D721Med (cell line): ENCODE measurements at places on chromosomes 6 and 20.

GRCh38 chr6:43884652-43885022, 114.6 kb downstream of the VEGFA start:
- no peak for DNase-seq

GRCh38 chr6:41155132-41155805, 1.1 kb upstream of the TREML1 start:
- no peak for DNase-seq

- DNase-seq, result no peak
Observed at GRCh38 chr20:52031206-52031562, 160.4 kb downstream of the ZFP64 start.

- no peak for DNase-seq
Observed at GRCh38 chr6:67717281-67717680, 917.8 kb upstream of the ADGRB3 start.

DNA sequence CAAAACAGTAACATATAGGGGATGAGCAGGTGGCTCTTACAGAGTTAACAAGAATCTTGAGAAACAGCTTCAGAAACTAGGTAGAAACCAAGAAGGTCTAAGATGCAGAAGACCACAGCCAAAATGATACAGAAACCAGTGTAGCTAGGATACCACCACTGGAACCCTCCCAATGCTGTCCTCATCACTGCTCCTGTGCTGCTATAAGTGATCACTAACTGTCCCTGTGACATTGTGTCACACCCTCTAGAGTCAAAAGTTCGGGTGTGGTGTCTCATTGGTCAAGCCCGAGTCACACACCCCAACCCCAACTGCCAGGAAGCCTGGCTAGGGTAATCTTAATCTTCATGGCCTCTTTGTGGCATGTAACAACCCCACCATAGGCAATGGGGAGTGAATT, 153.1 kb downstream of the RCAN2 start:
- DNase-seq, result no peak

DNA sequence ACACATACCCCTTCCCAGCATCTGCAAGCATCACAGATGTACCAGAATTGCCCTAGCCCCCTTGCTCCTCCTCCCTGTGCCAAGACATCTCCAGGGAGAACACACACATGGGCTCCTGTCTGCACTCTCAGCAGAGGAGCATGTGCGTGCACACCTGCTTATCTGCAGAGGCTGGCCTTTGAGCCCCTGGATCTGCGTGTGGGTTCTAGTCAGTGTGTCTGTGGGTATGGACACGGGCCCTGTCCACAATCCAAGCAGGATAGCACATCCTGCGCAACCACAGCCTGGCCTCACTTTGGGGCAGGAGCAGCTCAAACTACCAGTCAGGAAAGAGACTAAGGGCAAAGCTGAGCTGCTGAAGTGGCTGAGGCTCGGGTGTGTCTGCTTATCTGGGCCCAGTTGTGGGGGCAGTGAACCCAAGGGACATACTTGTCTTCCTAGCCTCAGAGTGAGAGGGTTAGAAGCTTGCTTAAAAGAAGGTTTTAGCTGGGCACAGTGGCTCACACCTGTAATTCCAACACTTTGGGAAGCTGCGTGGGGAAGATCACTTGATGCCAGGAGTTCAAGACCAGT, 41.0 kb downstream of the HM13 start:
- DNase-seq, result no peak

DNA sequence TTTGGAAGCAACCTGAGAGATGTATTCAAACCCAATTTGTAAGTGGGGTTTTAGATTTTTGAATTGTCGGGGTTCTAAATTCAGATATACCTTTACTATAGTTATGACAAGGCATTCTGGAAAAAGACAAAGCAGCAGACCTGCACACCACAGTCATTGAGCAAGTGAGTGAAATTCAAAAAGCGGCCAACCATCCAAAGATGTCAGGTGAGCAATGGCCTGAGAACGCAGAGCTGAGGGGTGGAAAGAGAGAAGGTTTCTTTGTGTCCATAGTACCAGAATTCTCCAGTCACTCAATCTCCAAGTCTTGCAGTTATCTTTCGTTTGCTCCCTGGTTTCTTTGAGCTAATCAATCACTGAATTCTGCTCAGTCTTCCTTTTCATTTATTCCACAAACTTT, 1.8 kb upstream of the FRK start:
- DNase-seq, result no peak

- DNase-seq, result no peak
Observed at GRCh38 chr20:44914924-44915323, 5.1 kb downstream of the PABPC1L start.

GRCh38 chr20:8790442-8791074, 278.3 kb upstream of the PLCB4 start:
- no peak for DNase-seq

DNA sequence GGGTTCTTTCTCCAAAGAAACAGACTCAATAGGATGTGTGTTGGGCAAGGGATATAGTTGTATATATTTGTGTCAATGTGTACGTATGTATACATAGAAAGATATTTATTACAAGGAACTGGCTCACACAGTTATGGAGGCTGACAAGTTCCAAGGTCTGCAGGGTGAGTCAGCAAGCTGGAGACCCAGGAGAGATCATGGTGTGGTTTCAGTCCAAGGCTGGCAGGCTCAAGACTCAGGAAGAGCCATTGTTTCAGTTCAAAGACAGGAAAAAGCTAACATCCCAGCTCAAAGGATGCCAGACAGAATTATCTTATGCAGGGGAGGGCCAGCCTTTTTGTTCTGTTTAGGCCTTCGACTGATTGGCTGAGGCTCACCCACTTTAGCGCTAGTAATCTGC, 89.9 kb upstream of the RALGAPA2 start:
- DNase-seq, result no peak

DNA sequence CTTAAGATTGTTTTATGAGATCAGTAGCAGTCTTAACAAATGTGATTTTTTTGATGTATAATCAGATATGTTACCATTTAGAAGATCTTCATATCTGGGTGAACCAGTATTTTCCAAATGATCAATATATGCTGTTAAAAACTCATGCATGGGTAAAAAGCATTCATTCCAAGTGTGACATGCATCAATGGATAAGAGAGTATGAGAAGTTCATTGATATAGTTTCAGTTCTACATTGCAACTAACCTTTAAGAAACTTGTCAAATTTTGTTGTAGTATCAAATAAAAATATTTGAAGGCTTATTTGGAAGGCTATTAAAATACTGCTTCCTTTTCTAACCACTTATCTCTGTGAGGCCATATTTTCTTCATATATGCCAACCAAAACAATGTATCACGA, 117.7 kb downstream of the FIG4 start:
- DNase-seq, result no peak

DNA sequence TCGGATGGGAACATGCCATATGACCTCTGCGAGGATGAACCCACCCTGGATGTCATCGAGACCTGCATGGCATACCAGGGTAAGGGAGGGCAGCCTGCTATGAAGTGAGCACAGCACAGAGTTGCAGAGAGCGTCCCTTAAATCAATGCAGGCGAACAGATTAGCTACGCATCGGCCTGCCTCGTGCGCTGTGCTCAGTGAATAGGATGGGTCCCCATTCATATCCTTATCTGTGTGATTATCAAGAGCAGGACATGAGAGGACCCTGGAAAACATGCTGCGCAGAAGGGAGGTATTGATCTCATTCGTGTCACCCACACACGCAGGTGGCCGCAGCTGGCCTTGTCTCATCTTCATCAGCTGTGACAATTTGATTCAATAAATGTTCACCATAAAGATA, 25.6 kb upstream of the FAM83D start:
- DNase-seq, result no peak

- DNase-seq, result no peak
Observed at GRCh38 chr20:11234181-11234580, 560.4 kb upstream of the JAG1 start.

DNA sequence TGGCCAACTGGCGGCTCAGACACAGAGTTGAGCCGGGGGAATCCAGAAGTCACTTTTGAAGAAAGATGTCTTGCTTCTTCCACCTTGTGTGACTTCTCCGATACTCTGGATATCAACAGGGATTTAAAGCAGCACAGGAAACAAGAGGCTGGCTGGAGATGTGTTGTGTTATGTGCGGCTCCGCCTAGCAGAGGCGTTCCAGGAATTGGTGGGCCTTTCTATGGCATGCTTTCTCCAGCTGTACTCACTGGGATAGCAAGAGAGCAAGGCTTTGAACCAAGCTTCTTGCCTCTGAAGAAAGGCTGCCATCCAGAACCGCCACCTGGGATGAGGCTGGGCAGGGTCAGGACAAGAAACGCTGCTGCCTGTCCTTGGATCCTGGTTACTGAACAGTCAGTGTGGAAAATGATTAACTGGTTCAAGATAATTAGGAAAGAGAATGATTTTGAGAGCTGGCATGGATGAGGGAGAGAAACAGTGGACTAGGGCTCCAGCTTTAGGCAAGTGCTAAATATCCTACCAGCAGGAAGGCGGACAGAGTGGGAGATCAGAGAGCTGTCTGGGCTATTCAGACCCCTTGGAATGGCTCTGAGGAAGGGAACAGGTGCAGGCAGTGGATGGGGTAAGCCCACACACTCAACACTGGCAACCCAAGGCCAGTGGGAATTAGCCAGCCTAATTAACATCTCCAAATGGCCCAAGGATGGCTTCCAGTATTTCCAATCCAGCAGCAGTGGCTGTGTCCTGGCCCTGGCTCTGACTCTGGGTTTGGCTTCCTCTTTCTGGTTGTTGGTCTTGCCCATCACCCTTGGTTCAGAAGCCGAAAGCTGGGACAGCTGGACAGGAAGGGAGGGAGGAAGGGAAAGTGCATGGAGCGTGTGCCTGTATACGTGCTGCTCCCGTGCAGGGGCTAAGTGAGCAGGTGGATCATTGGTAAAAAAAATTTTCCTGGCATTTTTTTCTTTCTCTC, 31.9 kb downstream of the INSM1 start:
- DNase-seq, result no peak

- no peak for DNase-seq
Observed at GRCh38 chr6:122422614-122423267, 23.3 kb downstream of the HSF2 start.

- DNase-seq, result no peak
Observed at GRCh38 chr6:108476847-108477430, 83.8 kb upstream of the FOXO3 start.

GRCh38 chr6:116439522-116440051, 21.6 kb upstream of the CALHM6 start:
- DNase-seq, result no peak

- no peak for DNase-seq
Observed at GRCh38 chr6:150336299-150336698, 32.5 kb upstream of the IYD start.

- no peak for DNase-seq
Observed at GRCh38 chr6:118394106-118394505, 154.0 kb upstream of the PLN start.

DNA sequence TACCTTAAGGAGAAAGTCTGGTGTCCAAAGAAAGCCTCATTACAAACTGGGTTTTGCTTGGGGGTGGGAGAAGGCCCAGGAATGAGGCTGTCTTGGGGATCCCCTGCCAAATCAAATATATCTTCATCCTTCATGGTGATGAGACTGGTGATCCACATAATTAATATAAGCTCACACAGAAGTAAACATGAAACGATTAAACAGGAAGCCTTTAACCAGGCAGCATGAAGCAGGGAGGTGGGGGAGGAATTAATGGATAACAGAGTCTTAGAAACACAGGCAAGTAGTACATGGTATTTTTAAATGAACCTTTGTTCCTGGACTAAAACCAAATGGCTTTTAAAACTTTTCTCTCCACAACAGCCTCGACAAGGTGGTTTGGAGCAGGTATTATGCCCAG, 437.5 kb downstream of the TFAP2A start:
- DNase-seq, result no peak

- DNase-seq, result no peak
Observed at GRCh38 chr6:79954849-79955248, 7.5 kb upstream of the ELOVL4 start.

- no peak for DNase-seq
Observed at GRCh38 chr20:38927902-38928578, 1.8 kb downstream of the FAM83D start.

GRCh38 chr20:60869087-60869486, 383.0 kb upstream of the CDH4 start:
- DNase-seq, result no peak

GRCh38 chr20:8271727-8272126, 139.7 kb downstream of the PLCB1 start:
- no peak for DNase-seq

- no peak for DNase-seq
Observed at GRCh38 chr20:9583151-9583550, 68.8 kb downstream of the LAMP5 start.

- no peak for DNase-seq
Observed at GRCh38 chr20:10239954-10240353, 21.3 kb downstream of the SNAP25 start.

- no peak for DNase-seq
Observed at GRCh38 chr20:3970016-3970415, 45.3 kb downstream of the RNF24 start.

GRCh38 chr20:50690650-50691572, at the start of gene RIPOR3:
Gene RIPOR3 (minus strand): TSS chr20:50691542. CDS start chr20:50691128, 414 bp downstream.
- no peak for DNase-seq

DNA sequence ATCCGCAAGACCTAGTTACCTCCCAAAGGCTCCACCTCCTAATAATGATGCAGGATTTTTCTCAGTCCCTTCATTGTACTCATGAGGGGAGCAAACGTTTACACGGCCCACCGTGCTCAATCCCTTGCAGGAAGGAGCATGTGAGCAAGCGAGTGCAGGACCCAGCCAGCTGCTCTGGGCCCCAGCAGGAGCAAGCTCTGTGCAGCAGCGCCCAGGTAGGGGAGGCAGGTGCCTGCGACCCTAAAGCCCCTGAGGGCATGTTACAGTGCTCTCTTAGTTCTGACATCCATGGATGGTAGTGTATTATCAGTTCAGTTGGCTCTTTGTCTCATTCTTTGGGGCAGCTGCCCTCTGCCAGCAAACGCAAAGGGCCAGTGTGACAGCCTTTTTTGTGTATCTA, 143.4 kb downstream of the TBXT start:
- no peak for DNase-seq

DNA sequence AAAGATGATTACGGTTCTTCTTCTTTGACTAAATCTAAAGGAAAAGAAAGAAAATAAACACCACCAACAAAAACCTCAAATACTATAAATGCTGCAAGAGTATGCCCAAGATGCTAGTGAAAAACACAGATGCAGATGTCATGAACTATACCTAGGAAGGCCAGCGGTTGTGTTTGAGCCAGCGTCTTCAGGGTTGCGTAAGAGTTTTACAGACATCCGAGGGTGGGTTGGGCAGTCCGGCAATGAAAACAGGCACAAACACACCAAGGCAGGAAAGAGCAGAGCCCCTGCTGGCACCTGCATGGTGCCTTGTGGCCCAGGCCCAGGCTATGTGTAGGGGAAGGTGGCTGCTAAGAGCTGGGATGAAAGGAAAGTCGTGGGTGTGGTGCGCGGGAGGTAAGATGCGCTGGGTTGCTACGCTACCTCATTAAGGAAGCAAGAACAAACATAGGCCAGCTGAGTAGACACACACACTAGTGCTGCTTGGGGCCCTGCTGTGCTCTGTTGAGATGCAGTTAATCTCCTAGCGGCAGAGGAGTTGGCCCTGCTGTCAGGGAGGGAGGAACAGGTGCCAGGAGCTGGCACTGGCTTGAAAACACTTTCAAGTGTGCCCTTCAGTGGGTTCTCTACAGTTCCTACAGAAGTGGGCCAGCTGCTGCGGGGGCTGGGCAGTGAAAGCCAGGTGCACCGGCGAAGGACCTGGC, 170.2 kb upstream of the PLN start:
- no peak for DNase-seq
